ENCODE measurements at places on chromosomes 2 and 18.
A peak's percentile ranks its signal among the peaks of the same experiment; 100 is the strongest.

DNA sequence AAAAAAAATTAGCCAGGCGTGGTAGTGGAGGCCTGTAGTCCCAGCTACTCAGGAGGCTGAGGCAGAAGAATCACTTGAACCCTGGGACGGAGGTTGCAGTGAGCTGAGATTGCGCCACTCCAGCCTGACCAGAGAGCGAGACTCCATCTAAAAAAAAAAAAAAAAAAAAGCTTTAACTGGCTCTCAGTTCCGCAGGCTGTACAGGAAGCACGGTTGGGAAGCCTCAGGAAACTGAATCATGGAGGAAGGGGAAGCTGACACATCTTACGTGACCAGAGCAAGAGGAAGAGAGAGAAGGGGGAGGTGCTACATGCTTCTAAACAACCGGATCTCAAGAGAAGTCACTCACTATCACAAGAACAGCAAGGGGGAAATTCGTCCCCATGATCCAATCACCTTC lies 505.6 kb upstream of the SLC8A1 start:
- no peak for DNase-seq

GRCh38 chr2:188068093-188068492 lies 223.6 kb upstream of the GULP1 start:
- no peak for DNase-seq

GRCh38 chr2:117738991-117739839 lies 75.3 kb upstream of the DDX18 start:
- no peak for DNase-seq

DNA sequence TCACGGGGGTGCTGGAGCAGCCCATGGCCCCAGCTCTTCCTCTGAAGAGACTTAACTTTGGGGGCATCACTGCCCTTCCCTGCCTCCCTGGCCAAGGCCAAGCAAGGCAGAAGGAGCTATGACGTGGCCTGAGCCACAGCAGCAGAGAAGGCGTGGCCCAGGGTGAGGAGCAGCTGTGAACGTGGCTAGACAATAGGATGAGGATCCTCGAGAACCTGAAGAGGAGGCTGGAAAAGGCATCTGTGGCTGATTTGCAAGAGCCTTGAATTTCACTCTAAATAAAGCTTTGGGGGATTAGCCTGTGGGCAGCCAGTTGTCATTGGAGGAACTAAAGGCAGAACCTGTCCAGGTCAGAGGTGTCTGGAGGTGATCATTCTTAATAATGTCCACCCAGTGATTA lies 652.9 kb upstream of the ID2 start:
- DNase-seq = no peak

GRCh38 chr2:238102865-238103264 lies 2.7 kb downstream of the ESPNL start:
- DNase-seq = no peak

- DNase-seq = no peak
These were observed 149.0 kb upstream of the HDAC4 start for GRCh38 chr2:239549711-239550255.

- no peak for DNase-seq
These were observed 94.2 kb downstream of the NEB start for GRCh38 chr2:151640087-151640486.

DNA sequence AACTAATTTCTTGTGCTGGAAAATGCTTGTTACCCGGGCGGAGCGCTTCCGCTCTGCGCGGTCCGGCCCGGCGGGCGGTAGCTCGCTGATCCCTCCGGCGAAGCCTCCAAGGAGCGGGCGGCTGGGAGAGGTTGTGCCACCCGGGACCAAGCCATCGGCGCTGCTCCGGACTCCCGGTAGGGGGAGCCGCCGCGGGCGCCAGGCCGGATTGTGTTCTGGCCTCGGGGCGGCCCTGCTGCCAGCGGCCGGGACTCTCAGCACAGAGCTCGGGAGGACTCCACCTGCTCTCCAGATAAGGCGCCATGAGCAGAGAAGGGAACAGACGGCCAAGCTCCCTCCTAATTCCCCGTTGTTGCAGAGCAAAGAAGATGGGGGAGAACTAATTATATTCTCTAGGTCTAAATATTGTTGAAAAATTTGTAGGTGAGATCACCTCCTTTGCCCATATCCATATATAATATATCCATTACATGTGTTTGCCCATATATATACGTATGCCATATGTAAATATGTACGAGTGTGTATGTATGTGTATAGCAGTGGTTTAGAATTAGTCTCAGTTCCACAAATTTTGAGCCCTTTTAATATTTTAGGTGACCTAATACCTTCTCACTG lies 13.8 kb upstream of the SATB2 start:
- DNase-seq = peak; percentile 93

GRCh38 chr2:65549631-65550030 lies 117.2 kb upstream of the SPRED2 start:
- DNase-seq = no peak

DNA sequence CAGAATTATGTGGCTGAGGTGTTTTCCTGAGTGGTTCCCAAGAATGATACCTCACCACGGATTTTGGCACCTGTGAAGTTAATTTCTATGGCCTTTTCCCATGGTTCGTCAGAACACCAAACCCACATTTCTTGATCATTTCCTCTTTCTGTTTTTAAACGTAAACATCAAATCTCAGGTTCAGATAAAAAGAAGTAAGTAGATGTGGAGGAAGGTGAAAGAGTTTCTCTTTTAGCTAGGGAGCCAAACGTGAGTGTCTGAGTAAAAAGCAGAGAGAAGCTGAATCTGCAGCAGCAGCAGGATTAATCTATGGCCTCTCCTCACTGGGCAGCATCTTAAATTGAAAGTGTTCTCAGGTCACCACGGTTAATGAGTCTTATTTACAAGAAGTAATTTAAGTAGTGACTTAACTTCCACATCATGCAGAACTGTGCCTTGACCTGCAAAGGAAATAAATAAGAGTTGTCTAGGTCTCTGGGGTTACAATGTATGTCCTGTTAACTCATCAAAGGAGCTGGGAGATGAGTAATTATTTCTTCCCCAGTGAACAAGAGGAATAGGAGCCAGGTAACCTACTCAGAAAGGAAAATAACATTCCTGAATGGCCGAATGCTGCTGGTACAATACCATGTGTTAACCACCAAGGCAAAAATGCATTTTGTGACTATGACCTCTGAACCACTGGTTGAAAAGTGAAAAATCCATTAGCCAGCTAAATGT lies 139.6 kb upstream of the NETO1 start:
- DNase-seq = no peak

- no peak for DNase-seq
These were observed 5.2 kb downstream of the MRPL35 start for GRCh38 chr2:86204458-86204857.

- no peak for DNase-seq
These were observed 174.5 kb downstream of the MAIP1 start for GRCh38 chr2:200129721-200130462.

GRCh38 chr2:120738117-120738516 lies 2.4 kb downstream of the GLI2 start:
- no peak for DNase-seq

GRCh38 chr2:47058003-47058931 lies 96.8 kb downstream of the STPG4 start:
- peak; percentile 78 for DNase-seq

- peak; percentile 28 for DNase-seq
These were observed 78.8 kb downstream of the BCL2 start for GRCh38 chr18:63240531-63241316.

DNA sequence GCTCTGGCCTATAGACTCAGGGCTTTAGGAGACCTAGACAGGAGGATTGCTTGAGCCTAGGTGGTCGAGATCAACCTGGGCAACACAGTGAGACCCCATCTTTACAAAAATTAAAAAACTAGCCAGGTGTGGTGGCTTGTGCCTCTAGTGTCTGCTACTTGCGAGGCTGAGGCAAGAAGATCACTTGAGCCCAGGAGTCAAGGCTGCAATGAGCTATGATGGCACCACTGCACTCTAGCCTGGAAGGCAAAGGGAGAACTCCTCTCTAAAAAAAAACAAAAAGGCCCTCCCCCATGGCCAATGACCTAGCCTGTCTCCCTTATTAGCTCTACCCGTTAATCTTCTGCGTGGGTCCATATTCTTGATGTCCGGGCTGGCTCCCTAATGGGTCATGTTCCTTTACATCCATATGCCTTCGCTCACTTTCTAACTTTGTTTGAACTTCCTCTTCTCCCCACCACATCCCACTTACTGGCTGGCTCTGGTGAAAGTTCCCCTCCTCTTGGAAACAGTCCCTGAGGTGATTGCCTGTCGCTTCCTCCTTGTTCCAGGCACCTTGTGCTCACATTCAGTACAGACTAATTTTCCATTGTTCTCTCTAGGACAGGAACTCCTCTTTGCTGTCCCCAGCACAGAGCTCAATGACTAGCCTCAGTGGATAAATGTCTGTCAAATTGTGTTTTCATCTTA lies 103.0 kb downstream of the AFF3 start:
- no peak for DNase-seq

DNA sequence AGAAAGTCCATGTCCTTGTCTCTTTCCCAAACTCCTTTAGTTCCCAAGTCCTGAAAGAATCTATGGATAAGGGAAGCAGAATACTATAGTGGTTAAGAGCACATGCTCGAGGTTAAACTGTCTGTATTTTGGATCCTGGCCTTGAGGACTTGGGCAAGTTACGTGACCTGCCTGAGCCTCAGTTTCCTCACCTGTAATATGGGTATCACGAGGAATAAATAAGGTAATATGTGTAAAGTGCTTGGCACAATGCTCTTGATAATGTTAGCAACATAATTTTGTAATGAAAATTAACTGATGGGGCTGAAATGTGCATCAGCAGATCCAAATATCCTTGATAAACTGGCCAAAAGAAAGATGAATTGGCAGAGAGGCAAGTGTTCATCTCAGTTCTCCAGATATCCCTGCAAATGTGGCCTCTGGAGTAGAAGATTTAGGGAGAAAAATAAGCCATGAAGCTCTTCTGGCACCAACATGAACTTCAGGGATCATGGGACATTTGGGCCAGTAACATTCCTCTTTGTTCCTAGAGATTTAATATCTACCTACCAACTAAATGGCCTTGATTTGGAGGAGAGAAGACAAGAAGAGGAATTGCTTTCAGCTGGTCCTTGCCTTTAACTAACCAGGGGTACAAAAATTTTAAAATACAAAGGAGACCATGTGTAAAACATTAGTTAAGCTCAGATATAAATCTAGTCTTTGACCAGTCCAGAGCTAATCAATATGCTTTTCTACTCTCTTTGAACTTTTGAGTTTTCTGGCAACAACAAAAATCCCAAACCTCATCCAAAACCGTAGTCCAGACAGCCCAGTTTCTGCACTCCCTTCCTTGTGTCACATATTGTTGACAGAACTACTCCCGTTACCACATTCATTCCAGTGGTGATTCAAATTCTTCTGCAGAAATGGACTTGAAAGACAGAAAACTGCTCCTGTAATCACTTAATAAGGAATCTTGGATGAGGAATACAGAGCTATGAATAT lies 52.7 kb upstream of the EML4 start:
- peak; percentile 79 for DNase-seq

DNA sequence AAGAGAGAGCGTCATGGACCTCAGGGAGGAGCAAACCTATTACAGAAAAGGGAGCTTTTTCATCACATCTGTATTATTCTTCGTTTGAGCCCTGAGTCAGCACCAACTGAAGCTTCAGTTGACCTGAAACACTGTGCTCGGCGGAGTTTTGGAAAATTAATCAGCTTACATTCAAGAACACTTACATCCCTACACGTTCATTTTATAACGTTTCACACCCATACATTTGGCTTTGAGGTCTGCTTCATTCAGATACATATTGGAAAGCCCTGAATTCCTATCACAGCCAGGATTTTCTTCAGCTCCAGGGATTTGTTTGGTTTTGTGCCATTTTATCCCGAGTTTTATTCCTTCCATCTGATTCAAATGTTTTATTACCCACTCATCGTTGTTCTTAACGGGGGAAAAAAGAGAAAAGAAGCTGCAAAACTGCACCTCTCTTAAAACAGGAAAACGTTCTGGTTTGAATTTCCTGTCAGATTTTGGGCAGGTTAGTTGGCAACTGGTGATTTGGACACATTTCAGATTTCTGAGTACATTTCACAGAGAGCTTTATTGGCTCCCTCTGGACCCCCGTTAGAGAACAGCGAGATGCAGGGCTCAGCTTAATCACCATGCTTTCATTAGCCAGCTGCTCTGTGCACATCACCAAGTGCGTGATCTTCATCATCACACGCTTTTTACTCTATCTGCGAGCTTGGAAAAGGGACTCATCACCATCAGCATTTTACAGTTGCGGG lies 88.8 kb downstream of the CDC42EP3 start:
- no peak for DNase-seq

GRCh38 chr18:49768051-49768391 lies 45.3 kb downstream of the ACAA2 start:
- DNase-seq = peak; percentile 71

GRCh38 chr2:163463411-163463810 lies 272.4 kb downstream of the FIGN start:
- DNase-seq = no peak

DNA sequence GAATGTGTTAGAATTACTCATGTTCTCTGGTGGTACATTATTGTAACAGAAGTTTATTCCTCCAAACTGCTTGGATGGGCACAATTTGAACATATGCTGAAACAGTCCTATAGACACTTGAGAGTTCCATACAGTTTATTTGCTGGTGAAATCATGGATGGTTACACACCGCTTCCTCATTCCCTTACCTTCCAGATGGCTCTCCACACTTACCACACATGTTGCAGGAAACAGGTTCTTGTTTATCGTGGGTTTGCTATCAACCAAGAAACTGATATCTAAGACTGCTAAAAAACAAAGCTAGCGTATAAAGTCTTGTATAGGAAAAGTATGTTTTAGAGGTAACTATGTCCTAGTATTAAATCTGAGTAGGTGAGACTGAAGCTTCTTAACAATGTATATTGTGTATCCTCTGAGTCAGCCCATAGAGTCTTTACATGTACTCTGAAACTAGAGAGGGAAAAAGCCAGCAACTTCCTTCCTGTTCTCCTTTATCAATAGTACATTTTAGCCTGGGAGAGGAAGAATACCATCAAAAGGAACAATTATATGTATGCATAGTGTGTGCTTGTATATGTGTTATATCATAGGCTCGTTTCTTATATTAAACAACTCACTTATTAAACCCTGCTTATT lies 313.1 kb downstream of the PLCL1 start:
- DNase-seq = no peak

DNA sequence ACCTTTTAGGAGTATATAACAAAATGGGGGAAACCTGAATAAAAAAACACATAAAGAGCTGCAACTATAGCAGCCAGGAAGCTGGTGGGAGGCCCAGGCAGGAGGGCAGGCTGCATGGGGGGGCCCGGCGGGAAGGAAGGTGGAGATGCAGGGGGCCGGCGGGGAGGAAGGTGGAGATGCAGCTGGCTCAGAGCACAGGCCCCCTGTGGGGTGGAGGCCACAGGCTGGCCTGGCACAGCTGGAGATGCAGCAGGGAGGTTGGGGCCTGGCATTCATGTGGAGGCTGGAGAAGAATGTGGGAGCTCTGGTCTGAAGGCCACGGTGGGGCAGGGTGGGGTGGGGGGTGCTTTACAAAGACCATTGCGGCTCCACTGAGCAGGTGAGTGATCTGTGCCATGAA lies 31.4 kb downstream of the FAM228A start:
- no peak for DNase-seq

- no peak for DNase-seq
These were observed 56.1 kb downstream of the SETBP1 start for GRCh38 chr18:44736664-44737380.

All from GM03348 (cell line).